Stimulated activated naive CD8-positive, alpha-beta T cell treated with anti-CD3 and anti-CD28 coated beads, Interleukin-15, Interleukin-2, amounts not matched to agents 100 U/mL and 50 U/mL, for 24 hours (primary cell): ENCODE measurements at places on chromosomes 3 and 15.

DNA sequence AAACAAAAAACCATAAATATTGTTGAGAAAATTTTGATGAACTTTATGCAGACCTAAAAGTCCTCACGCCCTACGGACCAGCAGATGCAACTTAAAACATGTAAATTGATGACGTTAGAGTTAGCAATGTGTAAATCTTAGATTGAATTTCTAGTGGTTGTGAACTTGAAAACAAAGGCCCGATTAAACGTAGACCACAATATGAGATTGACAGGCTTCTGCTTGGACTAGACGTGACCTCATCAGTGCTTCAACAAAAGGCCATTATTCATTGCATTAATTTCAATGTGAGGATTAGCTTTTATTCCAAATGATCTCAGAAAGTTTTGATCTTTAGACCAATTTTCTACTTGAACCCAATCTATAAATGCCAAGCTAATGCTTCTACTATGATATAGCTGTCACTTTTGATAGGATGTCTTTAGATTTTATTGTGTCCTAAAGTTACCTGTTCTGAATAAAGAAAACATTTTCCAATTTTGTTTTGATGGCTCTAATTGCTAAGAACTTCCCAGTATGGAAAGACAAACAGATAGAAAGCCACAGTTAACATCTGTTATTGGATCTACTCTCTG is 55.4 kb upstream of the SPPL2A start:
- DNase-seq: no peak

GRCh38 chr3:148816427-148816826 is 11.2 kb upstream of the CPB1 start:
- DNase-seq: no peak

DNA sequence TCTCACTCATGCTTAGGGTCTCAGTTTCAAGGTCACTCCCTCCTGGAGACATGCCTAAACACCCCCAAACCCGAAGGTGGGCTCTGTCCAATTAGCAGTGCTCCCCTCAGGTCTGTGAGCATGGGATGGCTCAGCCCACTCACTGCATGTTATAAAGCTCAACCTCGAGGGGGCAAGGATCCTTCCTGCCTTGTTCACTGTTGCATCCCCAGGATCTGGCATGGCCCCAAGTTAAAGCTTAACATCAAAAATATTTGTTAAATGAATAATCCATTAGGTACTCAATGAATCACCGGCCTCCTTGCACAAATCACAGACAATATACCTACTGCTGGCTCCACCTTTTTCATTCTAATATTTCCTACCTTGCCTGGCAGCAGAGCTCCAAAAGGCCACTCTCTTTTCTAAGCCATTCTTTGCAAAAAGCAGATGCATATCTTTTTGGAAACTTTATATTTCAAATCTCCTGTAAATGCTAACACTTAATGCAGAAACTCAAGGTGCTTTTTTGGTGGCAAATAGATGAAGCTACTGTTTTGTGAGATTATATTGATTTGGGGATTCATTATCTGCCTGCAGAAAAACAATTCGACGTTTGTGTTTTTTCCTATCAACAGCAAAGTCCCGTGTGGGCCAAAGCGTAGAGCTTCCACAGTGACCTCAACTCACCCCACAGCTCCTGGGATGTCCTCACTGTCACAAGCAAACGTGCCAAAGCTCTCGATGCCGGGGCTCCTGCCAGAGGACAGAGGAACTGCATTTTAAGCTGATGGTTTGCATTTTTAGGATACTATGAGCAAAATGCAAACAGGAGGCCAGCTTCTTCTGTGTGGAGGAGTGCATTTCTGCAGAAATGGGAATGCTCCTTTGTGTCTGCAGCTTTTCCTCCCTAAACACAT is 35.4 kb downstream of the PCOLCE2 start:
- no peak for DNase-seq

GRCh38 chr3:70805061-70805889 is 492.8 kb upstream of the MDFIC2 start:
- no peak for DNase-seq

DNA sequence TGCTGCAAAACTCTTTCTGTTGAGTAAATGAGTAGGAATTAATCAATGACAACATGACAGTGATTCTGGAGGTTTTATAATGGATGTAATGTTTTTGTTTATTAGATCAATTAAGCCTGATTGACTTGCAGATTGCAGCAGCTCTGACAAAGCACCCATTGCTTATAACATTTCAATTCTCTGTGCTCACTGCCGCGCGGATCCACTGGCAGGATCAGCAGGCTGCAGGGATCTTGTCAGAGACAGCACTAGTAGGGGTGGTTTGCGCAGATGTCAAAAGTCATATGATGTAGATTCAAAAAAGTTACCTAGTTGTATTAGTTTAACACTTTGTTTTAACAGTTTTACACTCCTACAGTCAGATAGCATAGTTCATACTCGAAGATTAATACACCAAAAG is 93.4 kb downstream of the MBNL1 start:
- no peak for DNase-seq

DNA sequence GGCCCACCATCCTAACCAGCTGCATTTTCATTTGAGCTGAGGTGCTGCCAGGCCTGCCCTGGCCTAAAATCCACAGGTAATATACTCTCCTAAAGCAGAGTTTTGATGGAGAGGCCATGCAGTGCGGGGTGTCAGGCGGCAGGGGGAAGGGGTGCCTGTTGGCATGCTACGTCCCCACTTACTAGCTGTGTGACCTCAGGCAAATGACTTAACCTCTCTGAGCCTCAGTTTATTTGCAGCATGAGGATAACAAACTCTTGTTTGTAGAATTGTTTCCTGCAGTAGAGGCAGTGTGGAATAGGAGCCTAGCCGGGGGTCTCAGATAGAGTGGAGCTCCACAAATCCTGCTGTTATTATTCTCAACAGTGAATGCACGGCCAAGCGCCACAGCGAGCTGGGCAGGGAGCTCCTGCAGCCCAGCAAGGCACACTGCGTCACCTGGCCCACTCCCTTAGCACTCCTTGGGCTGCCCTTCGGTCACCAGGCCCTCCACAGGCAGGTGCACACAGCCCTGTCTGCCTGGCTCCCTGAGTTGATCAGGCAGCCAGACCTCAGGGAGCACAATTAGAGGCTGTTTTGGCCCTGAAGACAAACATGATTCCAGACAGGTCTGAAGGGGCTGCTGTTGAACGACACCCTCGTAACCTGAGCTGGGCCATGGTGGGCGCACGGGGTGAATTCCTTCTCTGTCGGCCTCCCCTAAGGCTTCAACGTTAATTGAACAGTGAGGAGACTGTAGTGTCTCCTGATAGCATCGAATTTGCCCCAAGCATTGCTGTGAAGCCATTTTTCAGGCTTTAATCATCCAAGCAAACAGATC is 248.8 kb upstream of the LYSMD4 start:
- DNase-seq: no peak
